Breast epithelium (tissue), 4 donors: ENCODE measurements at places on chromosomes 4 and X. TPM values are rescaled to one million over a fixed set of nuclear protein-coding genes. Genes with fewer than 3 reads are reported as not detected.

- H3K4me3 ChIP-seq = no peak overlapping the region
- no peak for DNase-seq
- H3K4me1 ChIP-seq = no peaks in the 10 kb centered on the region
- H3K27me3 ChIP-seq = no peaks in the 10 kb centered on the region
- H3K36me3 ChIP-seq = no peaks in the 10 kb centered on the region
Measured at GRCh38 chrX:41023098-41023497, 62.1 kb upstream of the USP9X start.

Gene PDHA1
- total RNA-seq = 55.7 TPM

Gene FAM47A
- total RNA-seq = not detected

GRCh38 chrX:5399403-5399802, 829.3 kb downstream of the NLGN4X start:
- H3K4me1 ChIP-seq = no peaks in the 10 kb centered on the region
- no peak for DNase-seq
- no peaks in the 10 kb centered on the region for H3K27me3 ChIP-seq
- no peak overlapping the region for H3K27ac ChIP-seq

GRCh38 chr4:44147571-44148075, 301.0 kb downstream of the KCTD8 start:
- DNase-seq = no peak
- H3K36me3 ChIP-seq = no peaks in the 10 kb centered on the region
- H3K27ac ChIP-seq = no peak overlapping the region
- H3K4me3 ChIP-seq = no peak overlapping the region
- H3K4me1 ChIP-seq = no peaks in the 10 kb centered on the region

GRCh38 chrX:57977992-57978391, 67.7 kb upstream of the ZXDA start:
- no peaks in the 10 kb centered on the region for H3K36me3 ChIP-seq
- H3K4me1 ChIP-seq = no peaks in the 10 kb centered on the region
- no peak for DNase-seq
- H3K4me3 ChIP-seq = no peak overlapping the region
- no peaks in the 10 kb centered on the region for H3K27me3 ChIP-seq

GRCh38 chr4:109576462-109576861, 16.4 kb downstream of the MCUB start:
- no peak overlapping the region for H3K27ac ChIP-seq
- no peaks in the 10 kb centered on the region for H3K27me3 ChIP-seq
- no peak for DNase-seq
- no peaks in the 10 kb centered on the region for H3K4me1 ChIP-seq
- no peak overlapping the region for H3K4me3 ChIP-seq

DNA sequence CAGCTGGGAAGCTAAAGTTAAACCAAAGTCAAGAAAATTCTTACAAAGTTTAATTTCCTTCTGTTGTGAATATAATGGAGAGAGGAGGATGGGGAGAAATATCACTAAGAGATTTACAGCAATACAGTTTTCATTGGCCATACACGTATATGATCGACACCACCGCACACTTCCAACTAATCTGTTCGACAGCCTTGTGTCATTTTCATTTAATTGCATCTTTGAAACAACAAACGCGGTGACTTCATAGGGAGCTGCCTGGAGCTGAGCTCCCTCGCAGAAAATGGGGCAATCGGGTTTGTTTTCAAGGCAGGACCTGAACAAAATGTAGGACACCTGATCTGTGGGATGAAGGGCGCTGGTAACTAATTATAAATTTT, 1.3 kb downstream of the PTPN13 start:
- H3K4me3 ChIP-seq = peak overlapping the region; percentile 81
- no peaks in the 10 kb centered on the region for H3K27me3 ChIP-seq
- H3K36me3 ChIP-seq = no peaks in the 10 kb centered on the region
- no peak for DNase-seq
- no peaks in the 10 kb centered on the region for H3K4me1 ChIP-seq
- peak overlapping the region; percentile 92 for H3K27ac ChIP-seq

DNA sequence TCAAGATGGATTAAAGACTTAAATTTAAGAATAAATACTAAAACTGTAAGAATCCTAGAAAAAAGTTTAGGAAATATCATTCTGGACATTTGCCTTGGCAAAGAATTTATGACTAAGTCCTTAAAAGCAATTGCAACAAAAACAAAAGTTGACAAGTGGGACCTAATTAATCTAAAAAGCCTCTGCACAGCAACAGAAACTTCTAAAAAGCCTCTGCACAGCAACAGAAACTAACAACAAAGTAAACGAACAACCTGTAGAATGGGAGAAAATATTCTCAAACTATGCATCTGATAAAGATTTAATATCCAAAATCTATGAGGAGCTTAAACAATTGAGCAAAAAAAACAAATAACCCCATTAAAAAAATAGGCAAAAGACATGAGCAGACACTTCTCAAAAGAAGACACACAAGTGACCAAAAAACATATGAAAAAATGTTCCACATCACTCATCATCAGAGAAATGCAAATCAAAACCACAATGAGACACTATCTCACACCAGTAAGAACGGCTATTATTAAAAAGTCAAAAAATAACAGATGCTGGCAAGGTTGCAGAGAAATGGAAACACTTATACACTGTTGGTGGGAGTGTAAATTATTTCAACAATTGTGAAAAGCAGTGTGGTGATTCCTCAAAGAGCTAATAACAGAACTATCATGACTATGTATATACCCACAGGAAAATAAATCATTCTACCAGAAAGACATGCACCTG, 5.5 kb upstream of the OPRPN start:
- DNase-seq = no peak
- H3K4me1 ChIP-seq = no peaks in the 10 kb centered on the region
- no peaks in the 10 kb centered on the region for H3K27me3 ChIP-seq
- H3K36me3 ChIP-seq = no peaks in the 10 kb centered on the region

- H3K4me3 ChIP-seq = no peak overlapping the region
- no peaks in the 10 kb centered on the region for H3K36me3 ChIP-seq
- no peaks in the 10 kb centered on the region for H3K4me1 ChIP-seq
- peaks cover 95% of the 10 kb centered on the region for H3K27me3 ChIP-seq
- H3K27ac ChIP-seq = no peak overlapping the region
- no peak for DNase-seq
Measured at GRCh38 chrX:100405424-100405823, 4.6 kb downstream of the PCDH19 start.

GRCh38 chr4:169327951-169328350, 57.2 kb upstream of the SH3RF1 start:
- H3K4me1 ChIP-seq = no peaks in the 10 kb centered on the region
- no peak overlapping the region for H3K4me3 ChIP-seq
- no peak for DNase-seq
- no peaks in the 10 kb centered on the region for H3K27me3 ChIP-seq
- no peak overlapping the region for H3K27ac ChIP-seq
- no peaks in the 10 kb centered on the region for H3K36me3 ChIP-seq

DNA sequence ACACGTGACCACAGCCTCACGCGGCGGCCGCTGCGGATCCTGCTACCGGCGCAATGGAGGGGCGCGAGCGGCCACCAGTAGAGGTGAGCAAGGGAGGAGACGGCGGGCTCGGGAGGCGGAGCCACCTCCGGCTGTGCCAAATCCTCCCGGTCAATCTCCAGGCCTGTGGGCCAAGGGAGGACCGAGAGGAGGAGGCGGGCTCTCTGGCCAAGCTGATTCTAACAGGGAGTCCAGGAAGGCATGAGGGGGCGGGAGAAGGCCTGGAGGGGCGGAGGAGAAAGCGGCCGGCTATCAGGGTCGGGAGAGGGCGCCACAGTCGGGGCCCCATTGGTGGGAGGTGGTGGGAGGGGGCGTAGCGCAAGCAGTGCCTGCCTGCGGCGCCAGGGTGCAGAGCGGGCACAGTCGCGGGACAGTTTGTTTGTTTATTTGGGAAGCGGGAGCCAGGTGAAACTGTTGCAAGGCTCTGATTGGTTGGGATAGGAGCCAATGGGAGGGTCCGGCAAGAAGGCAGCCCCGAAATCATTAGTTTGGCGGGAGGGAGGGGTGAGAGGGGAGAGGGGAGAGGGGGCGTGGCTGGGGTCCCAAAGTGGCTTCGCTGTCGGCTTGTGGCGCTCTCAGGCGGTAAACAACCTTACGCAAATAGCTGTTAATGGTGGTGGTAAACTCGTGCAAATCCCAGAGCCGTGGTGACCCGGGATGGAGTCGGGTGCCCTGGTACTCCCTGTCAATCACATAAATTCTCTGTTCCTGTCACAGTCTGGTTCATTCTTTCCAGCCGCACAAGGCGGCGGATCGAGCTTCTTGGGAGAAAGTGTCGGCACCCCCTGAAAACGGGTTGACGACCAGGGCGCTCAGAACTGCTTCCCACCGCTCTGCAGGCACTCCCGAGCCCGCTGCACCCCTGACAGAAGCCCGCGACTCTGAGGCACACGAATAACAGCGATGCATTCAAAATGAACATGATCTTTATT, at the start of gene IRS4:
Gene IRS4, minus strand, starts transcription at position 55 of the 971 bp plus-strand sequence.
- no peaks in the 10 kb centered on the region for H3K36me3 ChIP-seq
- no peak within 1 kb of the TSS for H3K27ac ChIP-seq
- H3K4me3 ChIP-seq = peak within 1 kb of the TSS; percentile 47
- no peaks in the 10 kb centered on the region for H3K4me1 ChIP-seq
- no peak for DNase-seq

- no peaks in the 10 kb centered on the region for H3K4me1 ChIP-seq
- no peaks in the 10 kb centered on the region for H3K27me3 ChIP-seq
- no peak overlapping the region for H3K27ac ChIP-seq
- no peak overlapping the region for H3K4me3 ChIP-seq
- no peaks in the 10 kb centered on the region for H3K36me3 ChIP-seq
- DNase-seq = no peak
Measured at GRCh38 chr4:26213317-26213716, 107.5 kb upstream of the RBPJ start.

DNA sequence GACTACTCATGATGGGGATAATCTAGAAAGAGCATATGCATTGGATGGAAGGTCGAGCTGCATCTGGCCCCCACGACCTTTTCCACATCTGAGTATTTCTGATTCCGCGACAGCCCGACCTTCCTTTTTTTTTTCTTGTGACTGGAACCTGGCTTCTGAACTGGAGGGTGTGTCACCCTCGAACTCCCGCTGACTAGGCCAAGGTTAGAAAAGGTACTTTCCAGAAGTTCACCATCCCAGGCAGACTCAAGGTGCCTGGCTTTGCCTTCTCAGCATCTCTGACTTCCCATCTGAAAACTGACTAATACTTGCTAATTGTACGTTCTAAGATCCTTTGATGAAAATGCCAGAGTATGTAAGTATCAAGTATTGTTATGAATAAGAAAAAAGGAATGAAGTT, 49.3 kb upstream of the CD40LG start:
- no peak for DNase-seq
- no peak overlapping the region for H3K4me3 ChIP-seq
- peaks cover 12% of the 10 kb centered on the region for H3K27me3 ChIP-seq
- no peaks in the 10 kb centered on the region for H3K4me1 ChIP-seq

GRCh38 chr4:34183926-34184325, 2060.4 kb downstream of the ARAP2 start:
- no peaks in the 10 kb centered on the region for H3K27me3 ChIP-seq
- H3K4me1 ChIP-seq = no peaks in the 10 kb centered on the region
- H3K4me3 ChIP-seq = no peak overlapping the region
- DNase-seq = no peak

GRCh38 chrX:135411893-135412292, 9.9 kb upstream of the SMIM10L2A start:
- H3K36me3 ChIP-seq = no peaks in the 10 kb centered on the region
- H3K27ac ChIP-seq = no peak overlapping the region
- no peaks in the 10 kb centered on the region for H3K4me1 ChIP-seq

DNA sequence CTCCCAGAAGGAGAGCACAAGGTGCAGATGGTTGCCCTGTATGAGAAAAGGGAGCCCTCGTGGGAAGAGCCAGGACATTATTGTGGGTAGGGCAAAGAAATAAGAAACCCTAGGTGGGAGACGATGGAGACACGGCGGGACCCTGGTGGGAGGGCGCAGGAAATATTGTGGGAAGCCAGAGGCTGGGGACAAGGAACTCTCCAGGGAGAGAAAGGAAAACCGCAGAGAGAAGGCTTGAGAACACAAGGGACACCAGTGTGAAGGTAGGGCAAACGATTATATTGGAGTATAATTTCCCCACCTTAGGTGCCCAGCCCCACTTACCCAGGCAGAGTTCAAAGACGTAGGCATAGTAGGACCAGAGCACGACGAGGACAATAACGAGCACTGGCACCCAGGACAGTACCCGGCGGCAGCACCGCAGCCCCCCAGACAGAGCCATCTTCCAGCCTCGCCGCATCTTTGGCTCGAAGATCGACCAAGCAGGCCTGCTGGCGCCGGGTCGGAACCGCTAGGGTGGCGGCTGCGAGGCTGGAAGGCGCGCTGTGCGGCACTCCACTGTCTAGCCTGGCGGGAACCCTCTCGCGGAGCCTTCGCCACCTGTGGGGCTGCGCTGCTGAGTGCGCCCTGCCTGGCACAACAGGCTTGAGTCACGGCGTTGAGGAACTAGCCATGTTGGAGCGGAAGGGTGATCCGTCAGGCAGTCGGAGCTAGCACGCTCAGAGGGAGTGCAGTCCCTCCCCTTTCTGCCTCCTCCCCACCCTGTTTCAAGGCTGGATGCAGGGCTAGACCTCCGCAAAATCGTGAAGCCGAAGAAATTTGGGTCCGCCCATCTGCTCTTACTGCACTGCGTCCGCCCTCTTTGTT, at the start of gene ZDHHC15:
Gene ZDHHC15, minus strand, starts transcription at position 473 of the 867 bp plus-strand sequence. Its CDS starts 13 bp downstream, at position 460.
- H3K27me3 ChIP-seq = peaks cover 9% of the 10 kb centered on the region
- DNase-seq = no peak
- H3K36me3 ChIP-seq = no peaks in the 10 kb centered on the region
- no peaks in the 10 kb centered on the region for H3K4me1 ChIP-seq

- H3K36me3 ChIP-seq = no peaks in the 10 kb centered on the region
- H3K27me3 ChIP-seq = no peaks in the 10 kb centered on the region
- H3K4me1 ChIP-seq = no peaks in the 10 kb centered on the region
- no peak overlapping the region for H3K27ac ChIP-seq
- no peak for DNase-seq
Measured at GRCh38 chr4:5041699-5042098, 9.6 kb upstream of the STK32B start.

GRCh38 chrX:131821945-131822622, 201.0 kb upstream of the STK26 start:
- peak overlapping the region; percentile 4 for H3K4me3 ChIP-seq
- peak overlapping the region; percentile 74 for H3K27ac ChIP-seq
- H3K36me3 ChIP-seq = no peaks in the 10 kb centered on the region
- H3K27me3 ChIP-seq = peaks cover 4% of the 10 kb centered on the region
- peak; percentile 82 for DNase-seq
- no peaks in the 10 kb centered on the region for H3K4me1 ChIP-seq

Gene CXXC4
- 0.32 TPM for total RNA-seq

DNA sequence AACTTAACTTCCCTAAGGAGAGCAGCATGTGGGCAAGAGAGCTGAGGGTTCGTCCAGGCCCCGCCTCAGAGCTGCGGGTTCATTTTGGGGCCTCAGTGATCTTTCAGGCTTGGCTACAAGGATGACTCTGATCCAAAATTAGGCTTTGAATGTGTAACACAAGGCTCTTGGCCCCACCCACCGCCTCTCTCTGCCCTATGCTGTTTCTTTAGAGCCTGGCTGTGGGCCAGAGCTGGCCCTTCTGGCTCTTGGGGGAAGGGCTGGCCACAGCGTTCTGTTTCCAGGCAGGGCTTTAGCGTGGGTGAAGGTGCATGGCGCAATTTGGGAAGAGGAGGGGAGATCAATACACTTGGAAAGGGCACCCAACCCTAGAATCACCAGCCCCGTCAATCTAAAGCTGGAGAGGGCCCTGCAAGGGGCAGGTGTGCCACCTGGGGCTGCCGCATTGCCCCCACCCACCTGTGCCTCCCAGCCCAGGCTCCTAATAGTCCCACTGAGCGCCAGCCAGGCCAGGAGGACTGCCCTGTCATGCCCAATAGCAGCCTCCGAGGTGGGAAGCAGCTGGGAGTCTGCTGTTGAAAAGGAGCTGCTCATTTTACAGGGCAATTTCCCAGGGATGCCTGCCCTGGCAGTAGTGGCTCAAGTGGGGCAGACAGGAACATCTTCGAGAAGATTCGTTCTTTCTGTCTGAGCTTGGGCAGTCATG, 84.5 kb upstream of the MAML3 start:
- H3K4me1 ChIP-seq = peaks cover 6% of the 10 kb centered on the region
- H3K27ac ChIP-seq = peak overlapping the region; percentile 88
- peak overlapping the region; percentile 53 for H3K4me3 ChIP-seq
- H3K27me3 ChIP-seq = no peaks in the 10 kb centered on the region
